ENCODE measurements at places on chromosomes 6 and 20.

- DNase-seq: no peak
Measured at GRCh38 chr20:62054451-62054953, 11.2 kb downstream of the TAF4 start.

GRCh38 chr6:142612956-142613355 lies 311.1 kb downstream of the ADGRG6 start:
- no peak for DNase-seq

- no peak for DNase-seq
Measured at GRCh38 chr6:35253249-35253648, 6.3 kb upstream of the ZNF76 start.

DNA sequence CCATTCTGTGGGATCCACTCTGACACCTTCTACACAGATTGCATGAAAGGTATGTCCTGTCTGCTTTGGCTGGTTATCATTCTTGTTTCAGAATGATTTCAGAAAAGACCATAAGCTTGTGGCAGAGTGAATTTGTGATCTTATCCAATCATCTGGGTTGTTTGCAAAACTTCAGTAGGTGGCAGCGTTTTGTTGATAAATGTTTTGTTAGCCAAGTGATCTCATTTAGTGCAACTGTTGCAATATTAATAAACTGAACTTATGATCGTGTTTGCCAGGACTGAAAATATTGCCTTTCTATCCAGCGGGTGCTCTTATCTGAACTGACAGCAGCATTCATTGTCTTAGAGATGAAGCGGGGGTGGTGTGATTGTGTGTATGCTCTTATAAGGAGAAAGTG lies 613.2 kb upstream of the NOX3 start:
- peak; percentile 28 for DNase-seq

GRCh38 chr6:33609528-33609927 lies 11.6 kb upstream of the ITPR3 start:
- DNase-seq: no peak

Data from brain (organoid and tissue), 16 donors.